ENCODE measurements at places on chromosomes 1 and 21. TPM values are rescaled to one million over a fixed set of nuclear protein-coding genes. Genes with fewer than 3 reads are reported as not detected.

DNA sequence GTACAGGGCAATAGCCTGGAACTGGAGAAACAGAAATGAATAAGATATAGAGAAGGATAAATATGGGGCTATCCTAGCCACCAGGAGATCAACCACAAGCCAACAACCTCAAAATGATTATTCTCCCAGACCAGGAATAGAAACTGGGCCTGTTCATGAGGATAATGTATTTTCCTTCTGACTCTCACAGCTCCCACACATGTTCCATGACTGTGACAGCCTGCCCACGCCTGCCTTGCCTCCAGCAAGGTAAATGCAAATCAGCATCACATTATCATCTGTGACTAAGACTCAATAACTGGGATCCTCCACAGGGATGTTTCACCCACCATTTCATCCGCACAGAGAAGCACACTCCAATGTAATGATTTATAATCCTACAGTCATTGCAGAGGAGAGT, 3.3 kb downstream of the ENSA start:
- H3K4me3 ChIP-seq = no peak overlapping the region
- H3K36me3 ChIP-seq = peaks cover 51% of the 10 kb centered on the region
- H3K4me1 ChIP-seq = peaks cover 25% of the 10 kb centered on the region
- no peak for DNase-seq
- H3K27ac ChIP-seq = no peak overlapping the region

- no peaks in the 10 kb centered on the region for H3K4me1 ChIP-seq
- H3K36me3 ChIP-seq = no peaks in the 10 kb centered on the region
- no peak overlapping the region for H3K27ac ChIP-seq
- no peaks in the 10 kb centered on the region for H3K27me3 ChIP-seq
- no peak overlapping the region for H3K4me3 ChIP-seq
- no peak for DNase-seq
These were observed 45.5 kb upstream of the CXADR start for GRCh38 chr21:17467392-17467791.

DNA sequence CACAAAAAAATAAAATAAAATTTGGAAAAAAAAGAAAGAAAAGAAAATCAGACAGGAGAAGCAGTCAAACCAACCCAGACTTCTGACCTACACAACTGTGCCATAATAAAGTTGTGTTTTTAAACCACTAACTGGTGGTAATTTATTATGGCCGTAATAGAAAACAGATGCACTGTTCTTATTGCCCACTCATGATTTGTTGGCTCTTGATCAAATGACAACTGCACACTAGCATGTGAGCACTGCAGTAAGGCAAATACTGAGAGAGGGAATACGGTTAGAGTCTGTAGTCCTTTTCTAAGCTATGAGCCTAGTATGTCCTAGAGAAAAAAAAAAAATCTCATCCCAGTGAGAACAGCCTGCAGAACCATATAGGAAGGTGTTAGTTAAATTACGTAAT, 61.2 kb upstream of the TNR start:
- H3K27me3 ChIP-seq = no peaks in the 10 kb centered on the region
- no peak for DNase-seq
- no peak overlapping the region for H3K27ac ChIP-seq
- H3K4me3 ChIP-seq = no peak overlapping the region
- no peaks in the 10 kb centered on the region for H3K36me3 ChIP-seq

DNA sequence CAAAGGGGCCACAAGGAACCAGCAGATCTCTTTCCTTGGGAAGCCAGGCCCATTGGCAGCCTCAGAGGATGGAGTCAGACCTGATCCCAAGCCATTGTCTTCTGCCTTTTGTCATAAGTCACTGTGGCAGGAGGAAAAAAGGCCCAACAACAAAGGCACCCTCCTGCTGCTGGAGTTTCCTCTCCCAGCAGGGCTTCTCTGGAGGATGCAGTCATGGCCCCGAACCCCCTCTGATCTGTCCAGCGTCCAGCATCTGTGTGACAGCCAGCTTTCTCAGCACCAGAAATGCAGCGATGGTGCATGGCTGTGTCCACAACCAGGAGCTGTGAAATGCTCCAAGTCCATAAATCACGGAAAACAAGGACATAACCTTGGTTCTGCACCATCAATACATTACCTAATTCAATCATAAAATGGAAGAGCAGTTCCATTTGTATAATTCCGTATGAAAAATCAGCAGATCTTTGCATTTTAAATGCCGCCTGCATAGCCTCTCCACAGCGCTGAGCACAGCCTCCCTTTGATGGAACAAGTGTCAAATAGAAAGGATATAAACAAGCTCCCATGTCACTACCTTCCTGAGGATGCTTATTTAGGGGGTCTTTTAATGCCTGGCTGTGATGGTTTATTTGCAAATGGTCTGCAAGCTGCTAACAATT, 30.6 kb downstream of the AJAP1 start:
- H3K4me3 ChIP-seq = no peak overlapping the region
- H3K36me3 ChIP-seq = no peaks in the 10 kb centered on the region
- H3K4me1 ChIP-seq = no peaks in the 10 kb centered on the region
- no peak for DNase-seq
- H3K27me3 ChIP-seq = no peaks in the 10 kb centered on the region
- no peak overlapping the region for H3K27ac ChIP-seq

DNA sequence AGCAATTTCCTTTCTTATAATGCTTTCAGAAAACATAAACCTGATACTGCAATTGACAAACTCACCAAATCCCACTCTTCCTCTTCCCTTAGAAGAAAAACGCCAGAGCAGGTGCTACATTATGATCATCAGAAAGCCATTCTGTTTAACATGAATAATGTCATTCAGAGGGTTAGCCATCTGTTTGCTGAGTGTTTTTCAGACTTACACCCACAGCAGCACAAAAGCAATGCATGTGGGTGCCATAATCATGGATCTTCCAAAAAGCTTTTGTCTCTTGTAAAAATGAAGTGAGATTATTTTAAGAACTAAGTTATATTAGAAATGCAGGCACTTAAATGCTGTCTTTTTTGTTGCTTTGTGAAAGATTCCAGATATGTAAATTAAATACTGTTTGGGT, 204.6 kb upstream of the TMPRSS15 start:
- no peaks in the 10 kb centered on the region for H3K4me1 ChIP-seq
- no peaks in the 10 kb centered on the region for H3K36me3 ChIP-seq
- no peak for DNase-seq
- no peaks in the 10 kb centered on the region for H3K27me3 ChIP-seq
- no peak overlapping the region for H3K4me3 ChIP-seq

DNA sequence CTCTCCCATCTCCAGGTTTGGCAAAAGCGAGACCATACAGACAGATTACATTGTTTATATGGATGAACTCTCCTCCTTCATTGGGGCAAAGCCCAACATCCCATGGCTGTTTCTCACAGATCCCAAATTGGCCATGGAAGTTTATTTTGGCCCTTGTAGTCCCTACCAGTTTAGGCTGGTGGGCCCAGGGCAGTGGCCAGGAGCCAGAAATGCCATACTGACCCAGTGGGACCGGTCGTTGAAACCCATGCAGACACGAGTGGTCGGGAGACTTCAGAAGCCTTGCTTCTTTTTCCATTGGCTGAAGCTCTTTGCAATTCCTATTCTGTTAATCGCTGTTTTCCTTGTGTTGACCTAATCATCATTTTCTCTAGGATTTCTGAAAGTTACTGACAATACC, 26.4 kb downstream of the FMO3 start:
- no peaks in the 10 kb centered on the region for H3K36me3 ChIP-seq
- H3K4me3 ChIP-seq = no peak overlapping the region
- no peak overlapping the region for H3K27ac ChIP-seq
- no peaks in the 10 kb centered on the region for H3K27me3 ChIP-seq
- no peaks in the 10 kb centered on the region for H3K4me1 ChIP-seq
- no peak for DNase-seq

- no peaks in the 10 kb centered on the region for H3K4me1 ChIP-seq
- H3K27me3 ChIP-seq = no peaks in the 10 kb centered on the region
- H3K4me3 ChIP-seq = no peak overlapping the region
- no peak overlapping the region for H3K27ac ChIP-seq
- H3K36me3 ChIP-seq = peaks cover 66% of the 10 kb centered on the region
- no peak for DNase-seq
These were observed 9.4 kb downstream of the MFN2 start for GRCh38 chr1:11989669-11990068.

DNA sequence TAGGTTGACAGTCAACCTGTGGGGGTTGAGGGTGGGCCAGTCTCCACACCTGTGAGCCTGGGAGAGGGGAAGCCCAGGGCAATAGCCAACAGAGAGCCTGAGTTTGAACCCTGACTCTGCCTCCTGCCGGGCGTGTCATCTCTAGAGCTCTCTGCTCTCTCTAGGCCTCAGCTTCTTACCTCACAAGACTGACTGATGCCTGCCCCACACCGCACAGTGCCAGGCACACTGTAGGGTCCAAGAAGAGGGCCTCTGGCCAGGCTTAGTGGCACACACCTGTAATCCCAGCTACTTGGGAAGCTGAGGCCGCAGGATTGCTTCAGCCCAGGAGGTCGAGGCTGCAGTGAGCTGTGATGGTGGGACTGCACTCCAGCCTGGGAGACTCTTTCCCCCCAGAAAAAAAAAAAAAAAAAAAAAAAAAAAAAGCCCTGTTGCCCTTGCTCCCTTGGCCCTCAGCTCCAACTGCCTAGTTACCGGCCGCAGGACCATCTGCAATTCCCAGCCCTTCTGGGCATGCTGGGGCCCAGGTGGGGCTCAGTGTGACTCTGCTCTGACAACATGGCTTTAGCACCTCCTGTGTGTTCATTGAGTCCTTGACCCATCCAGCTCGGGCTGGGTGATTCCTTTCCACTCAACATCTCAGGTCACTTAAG, 25.1 kb downstream of the GRHL3 start:
- H3K4me3 ChIP-seq = no peak overlapping the region
- H3K36me3 ChIP-seq = no peaks in the 10 kb centered on the region
- DNase-seq = no peak
- no peak overlapping the region for H3K27ac ChIP-seq

DNA sequence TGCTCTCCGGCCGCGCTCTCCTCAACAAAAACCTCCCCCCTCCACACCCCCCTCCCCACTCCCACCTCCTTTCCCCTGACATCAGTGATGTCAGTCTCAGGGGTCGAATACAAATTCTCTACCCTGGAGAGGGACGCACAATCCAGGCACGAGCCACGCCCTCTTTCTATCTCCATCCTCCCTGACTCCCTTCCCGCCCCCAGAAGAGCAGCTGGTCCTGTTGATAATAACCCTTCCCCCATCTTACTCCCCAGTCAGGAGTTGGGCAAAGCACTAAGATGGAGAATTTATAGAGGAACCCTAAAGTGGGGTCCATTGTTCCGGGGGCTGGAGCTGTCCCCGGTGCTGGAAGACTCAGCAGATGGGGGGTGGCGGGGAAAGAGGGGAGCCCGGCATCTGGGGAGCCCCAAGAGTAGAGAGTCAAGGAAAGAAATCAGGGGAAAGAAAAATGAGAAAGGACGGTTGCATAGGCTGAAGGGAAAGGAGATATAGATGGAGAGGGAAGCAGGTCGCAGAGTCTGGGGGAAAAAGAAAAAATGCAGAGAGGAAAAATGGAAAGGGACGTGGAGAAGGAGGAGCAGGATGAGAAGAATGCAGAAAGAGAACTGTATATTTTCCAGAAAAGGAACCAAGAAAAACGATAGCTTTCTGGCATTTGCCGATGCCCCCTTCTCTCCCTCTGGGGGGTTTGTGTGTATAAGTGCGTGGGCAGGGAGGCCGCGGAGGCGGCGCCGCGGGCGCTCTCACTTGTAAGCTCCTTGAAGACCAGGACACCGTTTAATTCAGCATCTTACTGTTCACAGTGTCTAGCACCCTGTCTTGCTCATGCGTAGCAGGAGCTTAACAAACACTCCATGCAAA, at the start of gene CELF3:
Gene CELF3, minus strand, starts transcription at position 33 of the 861 bp plus-strand sequence. CDS start 783 bp downstream, outside the sequence.
- peaks cover 14% of the 10 kb centered on the region for H3K4me1 ChIP-seq
- DNase-seq = no peak
- H3K27me3 ChIP-seq = no peaks in the 10 kb centered on the region
- no peak within 1 kb of the TSS for H3K27ac ChIP-seq

- H3K27me3 ChIP-seq = no peaks in the 10 kb centered on the region
- H3K36me3 ChIP-seq = no peaks in the 10 kb centered on the region
- no peak overlapping the region for H3K27ac ChIP-seq
These were observed 388.2 kb downstream of the PTPRU start for GRCh38 chr1:29624320-29625083.

DNA sequence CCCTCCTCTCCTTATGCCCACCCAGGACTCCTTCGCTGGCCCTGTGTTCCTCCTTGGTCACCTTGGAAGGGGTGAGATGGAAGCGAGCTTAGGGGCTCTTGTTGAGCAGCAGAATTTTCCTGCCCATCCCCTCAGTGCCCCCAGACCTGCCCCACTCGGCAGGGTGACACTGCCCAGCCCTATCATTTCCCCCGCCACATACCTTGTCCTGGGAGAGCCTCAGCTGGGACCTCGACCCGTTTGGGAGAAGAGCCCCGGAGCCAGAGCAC, 1.4 kb upstream of the FNDC5 start:
- H3K27ac ChIP-seq = no peak overlapping the region
- no peaks in the 10 kb centered on the region for H3K4me1 ChIP-seq
- no peaks in the 10 kb centered on the region for H3K36me3 ChIP-seq

GRCh38 chr1:208235982-208236761, 8.0 kb downstream of the PLXNA2 start:
- H3K27ac ChIP-seq = no peak overlapping the region
- no peak overlapping the region for H3K4me3 ChIP-seq
- no peak for DNase-seq
- no peaks in the 10 kb centered on the region for H3K36me3 ChIP-seq

DNA sequence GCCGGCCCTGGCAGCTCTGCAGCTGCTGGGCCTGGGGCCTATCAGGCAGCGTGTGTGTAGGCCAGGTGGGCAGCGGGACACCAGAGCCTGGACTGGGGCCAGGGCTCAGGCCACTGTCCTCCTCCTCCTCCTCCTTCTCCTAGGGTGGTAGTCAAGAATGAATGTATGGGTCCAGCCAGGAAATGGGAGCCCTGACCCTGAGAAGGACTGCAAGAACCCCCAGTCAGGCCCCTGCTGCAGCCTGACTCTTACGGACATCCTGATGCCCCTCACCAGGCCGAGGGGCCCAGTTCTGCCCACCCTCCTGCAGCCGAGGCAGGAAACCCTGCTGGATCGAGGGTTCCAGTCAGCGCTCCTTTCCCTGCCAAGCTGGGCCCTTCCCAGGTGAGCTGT, 3.5 kb downstream of the SLFNL1 start:
- no peak overlapping the region for H3K4me3 ChIP-seq
- H3K27ac ChIP-seq = no peak overlapping the region
- DNase-seq = no peak
- H3K36me3 ChIP-seq = peaks cover 29% of the 10 kb centered on the region
- H3K4me1 ChIP-seq = no peaks in the 10 kb centered on the region
- no peaks in the 10 kb centered on the region for H3K27me3 ChIP-seq

DNA sequence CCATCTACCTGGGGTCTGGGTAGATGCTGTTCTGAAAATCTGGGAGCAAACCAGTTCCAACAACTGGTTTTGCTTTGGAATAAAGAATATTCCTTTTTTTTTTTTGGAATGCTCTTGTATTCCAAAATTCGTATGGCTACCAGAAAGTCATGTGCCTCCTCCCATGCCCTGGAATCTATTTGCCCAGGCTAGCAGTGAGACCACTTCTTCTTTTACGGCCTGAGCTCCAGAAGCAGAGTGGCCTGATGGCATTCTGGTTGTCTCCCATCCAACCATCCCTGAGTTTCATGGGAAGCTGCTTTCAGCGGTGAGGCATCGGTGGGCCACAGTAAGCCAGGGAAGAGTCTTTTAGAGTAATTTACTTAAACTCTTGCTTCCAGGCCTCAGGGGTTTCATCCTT, 113.4 kb upstream of the RAB4A start:
- no peaks in the 10 kb centered on the region for H3K27me3 ChIP-seq
- H3K4me3 ChIP-seq = no peak overlapping the region
- H3K36me3 ChIP-seq = no peaks in the 10 kb centered on the region
- H3K27ac ChIP-seq = no peak overlapping the region
- DNase-seq = no peak

- H3K27ac ChIP-seq = no peak overlapping the region
- H3K36me3 ChIP-seq = no peaks in the 10 kb centered on the region
- DNase-seq = peak; percentile 49
These were observed 16.9 kb upstream of the MTF2 start for GRCh38 chr1:93061895-93062792.

The SLC66A1 gene
- 7.3 TPM for total RNA-seq

The AKT3 gene
- total RNA-seq = 100.0 TPM

The CCT3 gene
- total RNA-seq = 78.0 TPM

The KRTAP19-4 gene
- not detected for total RNA-seq

The TEX38 gene
- total RNA-seq = not detected

Data from naive thymus-derived CD4-positive, alpha-beta T cell (primary cell).